Hematopoietic multipotent progenitor cell treated with erythropoietin and hydrocortisone succinate and interleukin-3 and kit ligand, for 6 days (in vitro differentiated cells): ENCODE measurements at places on chromosomes 12 and 14.
A peak's percentile ranks its signal among the peaks of the same experiment; 100 is the strongest.

DNA sequence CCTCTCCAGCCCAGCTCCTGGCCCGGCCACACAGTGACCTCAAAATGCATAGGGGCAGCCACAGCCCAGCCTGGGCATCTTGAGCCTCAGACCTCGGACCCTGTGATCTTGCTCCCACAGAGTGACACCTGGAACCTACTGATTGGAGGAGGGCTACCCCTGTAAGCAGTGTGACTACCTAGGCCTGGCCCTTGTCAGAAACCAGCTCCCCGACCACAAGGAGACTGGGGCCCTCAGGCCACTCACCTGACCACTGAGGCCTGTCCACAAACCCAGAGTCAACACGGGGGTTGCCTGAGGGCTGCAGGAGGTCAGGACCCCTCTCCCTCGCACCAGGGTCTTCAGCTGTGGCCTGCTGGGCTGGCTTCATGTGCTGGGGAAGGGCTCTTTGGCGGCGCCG is 9.0 kb downstream of the ANHX start:
- no peak for DNase-seq

GRCh38 chr12:15346488-15346887 is 24.2 kb downstream of the PTPRO start:
- DNase-seq: no peak

GRCh38 chr12:132159555-132160003 is 15.3 kb downstream of the NOC4L start:
- DNase-seq: no peak

GRCh38 chr12:24776861-24777260 is 172.0 kb downstream of the BCAT1 start:
- no peak for DNase-seq

- DNase-seq: peak; percentile 64
Observed at GRCh38 chr12:109544955-109545531, 28.3 kb downstream of the MMAB start.

DNA sequence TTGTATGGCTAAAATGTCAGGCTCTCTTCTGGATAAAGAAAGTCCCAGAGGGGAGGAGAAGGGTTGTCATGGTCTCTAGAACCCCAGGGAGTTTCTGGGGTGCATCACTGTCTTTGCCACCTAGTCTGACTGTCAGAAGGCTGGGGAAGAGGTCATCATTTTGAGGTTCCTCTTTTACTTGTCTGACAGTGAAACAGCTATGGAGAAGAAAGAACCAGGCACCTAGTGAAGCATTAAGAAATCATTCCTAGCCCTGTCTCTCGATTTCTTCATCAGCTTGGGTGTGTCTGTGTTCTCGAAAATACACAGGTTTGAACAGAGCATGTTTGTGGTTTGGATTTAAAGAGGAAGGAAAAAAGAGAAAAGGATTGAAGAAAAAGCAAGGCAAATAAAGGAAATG is 158.7 kb upstream of the LRIG3 start:
- DNase-seq: peak; percentile 1

DNA sequence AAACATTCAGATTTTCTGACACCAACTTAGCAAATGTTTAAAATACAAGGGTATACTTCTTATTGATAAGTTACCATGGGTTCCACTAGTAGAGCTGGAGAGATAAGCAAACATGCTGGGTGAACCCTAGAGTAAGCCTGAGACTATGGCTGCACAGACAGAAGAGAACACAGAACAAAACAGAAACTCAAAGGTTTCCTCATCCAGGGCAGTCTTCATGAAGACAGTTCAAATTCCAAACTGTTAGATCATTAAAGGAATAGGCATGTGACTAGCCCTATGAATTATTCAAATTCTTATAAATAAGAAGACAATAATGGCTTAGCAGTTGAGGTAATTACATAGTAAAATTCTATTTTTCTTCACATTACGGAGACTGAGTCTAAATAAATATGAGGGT is 28.1 kb downstream of the BTBD7 start:
- peak; percentile 44 for DNase-seq

GRCh38 chr12:7047306-7047705 is 13.2 kb upstream of the C1S start:
- DNase-seq: no peak

DNA sequence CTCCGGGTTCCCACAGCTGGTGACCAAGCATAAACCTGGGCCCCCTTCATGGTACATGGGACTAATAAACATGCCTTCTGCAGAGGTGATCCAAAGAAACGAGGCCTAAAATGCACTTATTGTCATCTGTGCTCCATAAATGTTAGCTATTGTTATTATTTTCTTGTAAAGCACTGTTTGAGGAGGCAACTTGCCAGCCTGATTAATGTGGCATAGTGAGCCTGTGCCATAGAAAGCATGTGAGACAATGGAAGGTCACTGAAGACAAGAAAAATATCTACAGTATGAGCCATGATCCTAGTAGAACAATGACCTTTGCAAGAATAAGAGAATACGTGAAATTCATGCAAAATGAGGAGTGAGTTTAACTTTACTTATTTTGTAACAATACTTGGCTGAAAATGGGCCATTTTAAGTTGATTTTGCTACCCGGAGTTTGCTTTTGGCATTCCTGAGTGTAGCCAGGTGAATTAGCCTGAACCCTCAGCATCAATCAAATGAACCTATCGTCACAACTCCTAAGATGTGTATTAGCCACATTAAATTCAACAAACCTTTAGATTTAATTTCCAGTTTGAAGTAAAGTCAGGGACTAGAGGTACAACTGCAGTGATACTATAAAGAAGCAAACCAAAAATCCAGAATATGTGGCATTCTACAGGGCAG is 52.2 kb downstream of the CPM start:
- no peak for DNase-seq

- no peak for DNase-seq
Observed at GRCh38 chr12:41988715-41989114, 156.0 kb downstream of the GXYLT1 start.

DNA sequence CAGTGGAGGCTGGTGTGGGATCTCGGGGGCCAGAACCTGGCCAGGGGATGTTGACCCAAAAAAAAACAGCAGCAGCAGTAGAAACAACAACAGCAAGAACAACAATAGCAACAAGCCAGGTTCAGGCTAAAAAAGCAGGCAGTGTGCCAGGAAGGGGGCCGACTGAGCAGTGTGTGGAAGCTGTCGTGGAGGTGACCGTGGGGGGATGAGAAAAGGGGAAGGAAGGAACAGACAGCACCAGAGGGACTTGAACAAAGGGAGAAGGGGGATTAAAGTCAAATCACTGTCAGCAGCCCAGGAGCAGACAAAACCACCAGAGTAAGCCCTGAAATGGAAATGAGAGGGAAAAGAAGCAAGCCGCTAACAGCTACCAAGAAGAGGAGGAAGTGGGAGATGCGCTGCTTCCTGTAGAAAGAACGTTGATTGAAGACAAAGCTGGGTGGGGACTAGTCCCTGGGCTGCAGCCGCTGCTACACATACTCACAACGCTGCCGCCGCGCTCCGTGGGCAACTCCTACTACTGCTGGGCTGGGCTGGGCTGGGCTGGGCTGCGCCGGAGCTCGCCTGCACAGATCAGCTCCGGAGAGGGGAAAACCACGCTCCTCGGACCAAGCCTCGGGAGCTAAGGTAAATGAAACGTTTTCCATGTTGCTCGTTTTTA is at the start of gene GNG2:
GNG2 (plus strand) TSS at position 449 of the 661 bp plus-strand sequence. CDS start 90,067 bp downstream, outside the sequence.
- DNase-seq: peak; percentile 94

DNA sequence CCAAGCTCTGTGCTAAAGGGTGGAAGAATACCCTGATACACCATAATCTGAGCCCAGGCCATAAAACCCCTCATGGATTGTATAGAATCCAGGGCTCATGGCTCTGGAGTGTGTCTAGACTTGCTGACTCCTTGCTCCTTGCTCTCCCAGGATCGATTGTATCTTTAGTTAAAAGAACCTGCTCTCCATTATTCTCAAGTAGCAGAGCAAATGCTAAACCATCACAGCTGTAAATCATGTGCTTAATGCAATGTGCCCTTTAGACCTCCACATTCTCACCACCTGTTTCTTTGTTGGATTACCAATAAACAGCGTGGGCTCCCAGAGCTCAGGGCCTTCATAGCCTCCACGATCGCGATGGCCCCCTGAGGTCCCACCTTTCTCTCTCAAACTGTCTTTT is 411.6 kb upstream of the FBXO33 start:
- no peak for DNase-seq

DNA sequence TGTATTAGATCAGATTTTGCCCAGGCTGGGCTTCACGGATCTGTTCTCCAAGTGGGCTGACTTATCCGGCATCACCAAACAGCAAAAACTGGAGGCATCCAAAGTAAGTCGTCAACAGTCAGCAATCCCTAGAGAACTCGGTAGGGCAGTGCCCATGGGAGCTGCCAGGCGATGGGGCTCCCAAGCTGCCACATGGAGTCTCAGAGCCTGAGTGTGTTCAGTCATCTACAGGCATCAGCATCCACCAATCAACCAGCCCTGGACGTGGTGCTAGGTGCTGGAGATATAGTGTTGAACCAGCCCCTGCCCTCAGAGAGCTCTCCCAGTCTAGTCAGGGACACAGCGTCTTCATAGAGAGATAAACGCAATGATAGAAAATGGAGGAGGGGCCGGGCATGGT is 6.9 kb downstream of the SERPINA4 start:
- no peak for DNase-seq

- DNase-seq: no peak
Observed at GRCh38 chr12:57609781-57610553, 1.3 kb upstream of the ARHGEF25 start.

- no peak for DNase-seq
Observed at GRCh38 chr12:65525491-65526141, 247.1 kb downstream of the MSRB3 start.

DNA sequence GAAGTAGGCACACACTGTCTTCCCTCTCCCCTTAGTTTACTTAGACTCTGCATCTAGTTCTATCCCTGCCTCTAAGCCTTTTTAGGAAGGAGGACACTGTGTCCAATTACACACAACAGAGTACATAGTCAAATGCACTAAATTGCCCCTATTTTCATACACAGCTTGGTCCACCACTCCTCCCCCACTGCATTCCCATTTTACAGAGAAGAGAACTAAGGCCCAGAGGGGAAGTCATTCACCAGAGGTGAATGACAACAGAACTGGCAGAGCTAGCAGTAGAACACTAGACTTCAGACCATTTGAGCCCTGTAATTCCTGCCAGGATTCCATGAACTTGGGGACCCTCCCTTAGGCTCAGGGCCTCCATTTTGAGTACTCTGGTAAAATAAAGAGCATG is 1.1 kb upstream of the JPH4 start:
- DNase-seq: no peak

GRCh38 chr12:92955997-92956663 is 27.0 kb upstream of the EEA1 start:
- no peak for DNase-seq

DNA sequence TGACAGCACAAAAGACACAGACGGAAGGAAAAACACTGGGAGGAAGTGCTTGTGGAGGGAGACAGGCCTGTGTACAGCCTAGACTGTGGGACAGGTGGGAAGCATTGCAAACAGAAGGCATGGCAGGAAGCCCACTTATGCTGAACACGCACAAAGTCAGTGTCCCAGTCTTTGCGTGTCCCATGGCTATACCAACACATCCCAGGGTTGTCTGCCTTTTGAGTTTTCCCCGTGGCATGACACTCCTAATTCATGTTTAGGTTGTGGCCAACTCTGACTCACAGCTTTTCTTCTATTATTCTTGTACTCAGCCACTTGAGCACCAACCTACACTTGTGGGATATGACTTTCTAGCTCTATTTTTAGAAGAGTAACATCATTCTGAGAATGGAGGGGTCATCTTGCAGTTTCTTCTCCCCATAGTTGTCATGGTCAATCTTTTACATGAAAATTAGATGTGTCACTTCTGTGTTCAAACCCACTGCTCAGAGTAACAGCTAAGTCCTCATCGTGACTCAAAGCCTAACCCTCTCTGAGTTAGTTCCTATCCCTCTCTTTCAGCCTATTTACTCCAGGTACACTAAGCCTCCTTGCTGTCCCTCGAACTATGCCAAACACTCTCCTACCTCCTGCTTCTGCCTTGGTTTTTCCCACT is 27.5 kb upstream of the JPH4 start:
- no peak for DNase-seq

DNA sequence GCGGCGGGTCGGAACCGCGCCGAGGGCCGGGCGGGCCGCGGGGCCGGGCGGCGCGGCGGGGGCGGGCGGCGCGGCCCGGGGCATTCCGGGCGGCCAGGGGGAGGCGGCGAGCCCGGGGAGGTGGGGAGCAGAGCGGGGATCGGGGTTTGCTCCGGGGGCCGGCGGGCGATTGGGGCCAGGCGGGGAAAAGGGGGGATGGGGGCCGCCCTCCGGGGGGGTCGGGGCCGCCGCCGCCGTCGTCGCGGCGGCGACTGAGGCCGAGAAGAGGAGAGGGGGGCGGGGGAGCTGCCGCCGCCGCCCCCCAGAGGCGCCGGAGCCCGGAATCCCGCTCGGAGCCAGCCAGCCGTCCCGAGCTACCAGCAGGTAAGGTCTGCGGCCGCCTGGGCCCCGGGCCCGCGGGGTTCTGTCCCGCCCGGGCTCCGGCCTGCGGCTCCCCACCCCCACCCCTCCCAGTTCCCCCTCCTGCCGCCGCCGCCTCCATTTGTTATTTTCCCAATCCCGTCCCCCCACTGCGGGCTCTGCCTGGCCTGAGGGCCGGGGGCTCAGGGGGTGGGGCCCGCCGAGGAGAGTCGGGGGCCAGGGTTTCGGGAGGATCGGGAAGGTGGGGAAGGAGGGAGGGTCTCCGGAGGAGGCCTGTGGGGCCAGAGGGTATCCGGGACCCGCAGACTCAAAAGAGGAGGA is 403 bp downstream of the ATN1 start:
- DNase-seq: peak; percentile 32

GRCh38 chr12:57320639-57321038 is 69.7 kb upstream of the STAC3 start:
- peak; percentile 25 for DNase-seq

GRCh38 chr14:104879983-104880565 is 15.0 kb downstream of the CEP170B start:
- no peak for DNase-seq

- no peak for DNase-seq
Observed at GRCh38 chr12:93145086-93145485, 216.0 kb upstream of the EEA1 start.

- DNase-seq: no peak
Observed at GRCh38 chr14:44154874-44155273, 352.2 kb downstream of the FSCB start.

- peak; percentile 74 for DNase-seq
Observed at GRCh38 chr12:6950401-6950801, 755 bp upstream of the PTPN6 start.

- no peak for DNase-seq
Observed at GRCh38 chr14:20215196-20215595, 8.3 kb upstream of the OR11H6 start.

- no peak for DNase-seq
Observed at GRCh38 chr12:120346031-120346430, 18.5 kb upstream of the PLA2G1B start.

DNA sequence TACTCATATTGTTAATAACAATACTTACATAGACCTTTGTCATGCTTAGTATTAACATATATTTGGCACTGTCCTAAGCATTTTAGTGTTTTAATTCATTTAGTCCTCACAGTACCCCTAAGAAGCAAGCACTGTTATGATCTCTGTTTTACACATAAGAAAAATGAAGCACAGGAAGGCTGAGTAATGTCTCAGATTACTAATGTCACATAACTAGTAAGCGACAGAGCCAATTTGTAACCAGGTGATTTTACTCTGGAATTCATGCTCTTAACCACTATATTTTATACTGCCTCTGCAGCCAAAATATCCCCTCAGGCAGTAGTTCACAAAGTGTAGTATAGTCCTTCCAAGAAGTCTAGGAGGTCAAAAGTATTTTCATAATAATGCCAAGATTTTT is 20.3 kb downstream of the TMEM253 start:
- DNase-seq: no peak
